SK-N-SH treated with all-trans-retinoic acid at 6 μM for 48 hours (cell line): ENCODE measurements at places on chromosomes 4 and X.

DNA sequence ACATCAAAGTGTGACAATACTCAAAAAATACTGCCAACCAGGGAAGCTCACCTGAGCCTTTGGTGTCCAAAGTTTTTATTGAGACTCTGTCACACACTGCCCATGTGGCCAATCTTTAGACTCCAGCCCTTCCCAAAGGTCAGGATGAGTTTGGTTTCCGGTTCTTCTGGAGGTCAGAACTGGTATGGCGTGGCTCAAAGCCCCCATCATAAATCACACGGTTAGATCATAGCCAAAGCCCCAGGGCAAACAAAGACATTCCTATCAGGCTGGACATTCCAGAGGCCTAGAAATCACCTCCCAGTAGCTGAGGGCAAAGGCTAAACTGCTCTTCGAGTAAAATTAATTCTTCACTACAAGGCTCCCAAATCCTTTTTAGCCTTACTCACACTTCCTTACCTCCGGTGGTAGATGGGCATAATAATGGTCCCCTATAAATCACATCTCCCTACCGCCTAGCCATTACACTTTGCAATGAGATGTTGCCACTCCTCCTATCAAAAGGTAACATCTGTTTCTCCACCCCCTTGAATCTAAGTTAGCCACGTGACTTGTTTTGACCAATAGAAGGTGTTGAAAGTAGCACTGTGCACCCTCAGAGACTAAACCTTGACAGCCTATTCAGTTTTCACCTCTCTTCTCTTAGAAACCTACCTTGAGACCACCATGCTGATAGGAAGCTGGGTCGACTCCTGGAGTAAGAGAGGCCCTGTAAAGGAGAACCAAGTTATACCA is 137.8 kb upstream of the DUSP21 start:
- no peak for ATAC-seq

DNA sequence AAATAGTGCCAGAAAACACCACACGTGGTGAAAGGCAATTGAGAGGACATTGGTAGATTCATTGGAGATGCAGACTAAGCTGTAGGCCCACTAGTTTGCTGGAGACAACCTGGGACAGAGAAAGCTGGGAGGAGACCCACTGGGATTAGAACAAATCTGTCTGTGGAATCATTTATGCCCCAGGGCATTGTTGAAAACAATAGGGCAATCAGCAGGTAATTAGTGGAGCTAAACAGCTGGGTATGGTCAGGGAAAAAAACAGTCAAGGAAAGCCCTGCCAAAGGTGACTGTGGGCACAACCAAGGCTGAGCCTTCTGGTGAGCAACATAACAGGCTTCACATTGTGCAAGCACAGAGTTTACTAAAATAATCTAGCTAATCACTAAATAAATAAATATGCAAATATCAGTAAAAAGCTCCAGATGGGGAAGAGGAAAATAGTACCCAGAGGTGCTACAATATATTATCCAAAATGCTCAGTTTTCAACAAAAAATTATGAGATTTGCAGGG is 9.0 kb downstream of the TCEAL3 start:
- no peak for ATAC-seq

DNA sequence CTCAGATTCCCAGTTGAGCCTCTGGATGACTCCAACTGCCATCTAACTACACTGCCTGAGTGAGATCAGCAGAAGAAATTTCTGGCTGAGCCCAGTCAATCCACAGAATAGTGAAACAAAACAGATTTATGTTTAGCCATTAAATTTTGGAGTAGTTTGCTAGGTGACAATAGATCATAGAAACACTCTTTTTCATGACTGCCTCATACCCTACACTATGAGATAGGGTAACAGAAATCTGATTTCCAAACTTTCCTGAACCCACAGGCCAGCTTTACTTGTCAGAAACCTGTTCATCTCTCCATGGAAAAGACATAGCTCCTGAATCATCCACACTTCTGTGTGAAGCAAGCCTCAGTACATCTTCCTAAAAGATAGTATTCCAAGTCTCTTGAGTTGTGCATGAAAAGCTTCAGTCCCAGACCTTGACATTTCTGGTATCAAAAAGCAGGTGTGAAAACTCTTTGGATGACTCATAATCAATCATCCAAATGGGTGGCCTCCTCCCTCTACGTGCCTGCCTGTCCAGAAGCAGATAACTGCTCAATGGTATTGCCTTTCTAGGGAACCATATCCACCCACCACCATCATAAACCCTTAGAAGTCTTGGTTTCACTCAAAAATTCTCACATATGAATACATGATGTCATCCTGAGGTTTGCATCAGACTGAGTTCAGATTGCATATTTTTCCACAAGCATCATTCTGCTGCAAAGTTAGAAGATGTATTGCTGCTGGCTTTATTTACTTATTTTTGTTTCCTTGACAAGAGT is 47.5 kb upstream of the RAP2C start:
- no peak for ATAC-seq

- no peak for ATAC-seq
Measured at GRCh38 chr4:26985873-26986272, 125.2 kb downstream of the STIM2 start.

DNA sequence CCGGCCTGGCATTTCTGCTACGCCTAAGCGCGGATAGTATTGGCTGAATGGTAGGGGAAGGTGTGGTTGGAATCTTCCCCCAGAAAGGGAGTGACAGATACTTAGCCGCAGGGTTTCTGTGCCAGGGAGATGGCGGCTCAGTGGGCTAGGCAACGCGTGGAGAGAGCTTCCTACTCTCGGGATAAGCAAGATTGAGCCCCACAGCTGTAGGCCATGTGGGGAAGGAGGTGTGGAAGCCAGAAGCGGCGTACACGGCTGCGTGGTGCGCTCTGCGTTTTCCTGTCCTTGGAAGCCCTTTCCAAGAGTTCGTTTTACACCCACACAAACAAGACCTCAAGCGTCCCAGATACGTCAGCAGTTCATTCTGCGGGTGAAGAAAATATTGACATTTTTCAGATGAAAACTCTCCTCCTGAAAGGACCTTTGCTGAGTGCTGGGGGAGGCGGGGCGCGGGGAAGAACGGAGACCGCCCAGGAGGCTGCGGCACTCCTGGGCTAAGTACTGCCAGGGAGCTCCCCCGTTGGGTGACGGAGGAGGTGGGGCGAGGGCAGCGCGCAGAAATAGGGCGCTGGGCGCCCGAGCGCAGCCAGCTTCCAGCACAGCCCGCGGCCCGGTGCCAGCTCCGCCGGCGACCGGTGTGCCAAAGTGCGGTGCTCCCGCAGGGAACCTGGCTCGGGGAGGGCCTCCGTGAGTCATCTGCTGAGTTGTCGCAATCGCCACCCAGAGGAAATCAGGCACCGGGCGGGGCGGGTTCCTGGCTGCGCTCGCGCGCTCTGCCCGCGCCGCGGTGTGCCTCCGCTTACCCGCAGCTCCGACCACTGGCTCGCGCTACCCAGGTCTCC is at the start of gene GPAT3:
Gene GPAT3 (plus strand): TSS at position 589 of the 842 bp plus-strand sequence. CDS start 515 bp downstream, outside the sequence.
- peak; percentile 74 for ATAC-seq

DNA sequence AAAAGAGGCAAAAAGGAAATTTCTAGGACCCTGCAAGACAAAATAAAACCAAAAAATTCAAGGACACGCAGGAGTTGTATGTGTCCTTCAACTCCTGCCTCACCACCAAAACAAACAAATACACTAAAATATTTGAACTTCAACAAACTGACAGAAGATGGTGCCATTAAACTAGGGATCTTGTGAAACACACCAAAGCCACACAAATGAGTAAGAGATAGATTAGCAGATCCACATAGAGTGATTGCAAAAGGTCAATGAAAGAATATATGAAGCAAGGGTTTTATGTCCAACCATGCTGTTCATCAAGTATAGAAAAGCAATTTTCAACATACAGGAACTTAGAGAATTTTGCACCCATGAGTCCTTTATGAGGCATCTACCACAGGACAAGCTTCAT is 40.1 kb upstream of the SCML1 start:
- no peak for ATAC-seq

- ATAC-seq, result no peak
Measured at GRCh38 chr4:119781044-119781443, 152.4 kb upstream of the PDE5A start.

- ATAC-seq, result no peak
Measured at GRCh38 chr4:143095447-143095846, 89.3 kb upstream of the USP38 start.

- ATAC-seq, result no peak
Measured at GRCh38 chr4:67899096-67899495, 15.3 kb upstream of the TMPRSS11D start.

DNA sequence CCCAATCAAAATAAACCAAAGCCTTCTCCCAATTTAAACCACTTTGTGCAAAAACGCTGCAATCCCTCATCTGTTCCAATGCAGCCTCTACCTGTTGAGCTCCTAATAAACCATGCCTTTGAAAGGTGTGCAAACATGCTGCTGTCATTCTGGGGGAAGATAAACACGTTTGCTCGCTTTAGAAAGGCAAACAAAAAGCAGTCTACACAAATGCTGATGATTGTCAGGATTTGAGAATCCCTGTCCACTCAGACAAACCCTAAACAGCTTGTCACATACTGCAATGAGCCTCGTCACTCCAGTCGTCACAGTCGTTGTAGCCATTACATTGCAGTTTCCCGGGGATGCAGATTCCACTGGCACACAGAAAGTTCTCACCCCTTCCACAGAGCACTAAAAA is 145.2 kb downstream of the CORIN start:
- no peak for ATAC-seq

- ATAC-seq, result no peak
Measured at GRCh38 chr4:53802500-53802899, 211.2 kb upstream of the LNX1 start.

- no peak for ATAC-seq
Measured at GRCh38 chr4:125770814-125771398, 456.2 kb downstream of the FAT4 start.

DNA sequence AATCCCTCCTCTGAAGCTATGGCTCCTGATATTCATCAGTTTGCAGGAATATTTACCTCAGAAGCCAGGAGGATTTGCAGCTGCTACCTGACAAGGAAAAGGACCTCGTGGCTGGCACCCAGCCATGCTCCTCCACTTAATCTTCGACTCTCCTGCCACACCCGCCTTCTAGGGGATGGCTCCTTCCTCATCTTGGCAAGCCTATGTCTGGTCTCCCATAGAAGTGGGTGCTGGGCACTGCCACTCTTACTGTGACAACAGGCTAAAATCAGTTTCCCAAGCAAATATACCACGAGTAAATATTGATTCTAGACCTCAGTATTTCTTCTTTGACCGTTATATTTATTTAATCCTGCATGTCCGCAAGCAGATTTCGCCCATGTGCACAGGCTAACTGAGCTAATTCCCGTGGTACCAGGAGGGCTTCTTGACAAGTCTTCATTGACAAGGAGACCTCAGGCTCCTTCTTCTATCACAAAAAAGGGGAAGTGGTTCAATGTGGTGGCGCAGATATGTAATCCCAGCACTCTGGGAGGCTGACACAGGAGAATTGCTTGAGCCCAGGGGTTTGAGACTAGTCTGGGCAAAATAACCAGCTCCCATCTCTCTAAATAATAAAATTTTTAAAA is 52.6 kb upstream of the DCTD start:
- no peak for ATAC-seq

- peak; percentile 70 for ATAC-seq
Measured at GRCh38 chrX:40174854-40175510, 77.2 kb upstream of the BCOR start.

DNA sequence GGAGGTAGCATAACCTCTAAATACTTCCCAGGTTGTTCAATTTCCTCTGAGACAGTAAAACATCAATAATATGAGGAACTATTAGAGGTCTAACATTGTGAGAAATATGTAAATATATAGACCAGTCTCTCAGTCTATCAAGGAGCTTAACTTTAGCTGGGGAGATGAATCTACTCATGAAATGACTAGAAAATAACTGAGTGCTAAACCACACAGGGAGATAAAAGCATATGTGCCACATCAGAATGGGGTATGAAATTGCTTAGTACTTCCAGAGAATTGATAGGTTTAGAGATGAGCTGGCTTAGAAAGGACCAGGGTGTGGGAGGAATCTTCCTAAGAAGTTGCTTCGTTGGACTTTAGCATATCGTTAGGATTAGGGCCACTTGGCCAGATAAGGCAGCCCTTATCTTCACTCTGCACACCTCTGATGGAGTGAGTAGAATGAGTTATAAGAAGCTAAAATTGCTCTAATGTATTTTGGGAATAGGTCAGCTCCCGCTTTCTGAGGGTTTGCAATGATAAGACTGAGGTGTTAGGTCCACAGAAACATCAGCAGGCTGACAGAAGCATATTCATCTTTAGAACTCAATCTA is 299.2 kb downstream of the UNC5C start:
- no peak for ATAC-seq

- ATAC-seq, result peak; percentile 97
Measured at GRCh38 chrX:74015379-74016019, 288.5 kb upstream of the ZCCHC13 start.

- ATAC-seq, result no peak
Measured at GRCh38 chrX:136714626-136715599, 65.8 kb downstream of the ARHGEF6 start.

DNA sequence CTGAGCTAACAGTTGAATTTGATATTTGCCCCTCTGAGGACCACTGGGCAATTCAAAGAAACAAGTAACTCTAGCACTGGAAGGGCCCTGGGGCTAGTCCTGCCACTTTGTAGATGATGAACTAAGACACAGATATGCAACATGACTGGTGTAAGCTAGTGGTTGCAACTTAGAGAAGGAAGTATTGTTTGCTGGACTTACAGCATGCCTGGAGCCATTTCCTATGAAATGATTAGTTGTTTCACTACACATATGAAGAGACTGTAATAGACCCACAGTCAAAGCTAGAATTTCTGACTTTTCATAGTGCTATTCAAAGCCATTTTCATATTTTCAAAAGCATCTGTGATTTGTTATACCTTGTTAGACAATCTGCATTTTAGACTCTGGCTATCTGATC is 96.2 kb downstream of the TSPAN7 start:
- ATAC-seq, result no peak

- ATAC-seq, result no peak
Measured at GRCh38 chrX:110512341-110512740, 153.7 kb downstream of the RTL9 start.

DNA sequence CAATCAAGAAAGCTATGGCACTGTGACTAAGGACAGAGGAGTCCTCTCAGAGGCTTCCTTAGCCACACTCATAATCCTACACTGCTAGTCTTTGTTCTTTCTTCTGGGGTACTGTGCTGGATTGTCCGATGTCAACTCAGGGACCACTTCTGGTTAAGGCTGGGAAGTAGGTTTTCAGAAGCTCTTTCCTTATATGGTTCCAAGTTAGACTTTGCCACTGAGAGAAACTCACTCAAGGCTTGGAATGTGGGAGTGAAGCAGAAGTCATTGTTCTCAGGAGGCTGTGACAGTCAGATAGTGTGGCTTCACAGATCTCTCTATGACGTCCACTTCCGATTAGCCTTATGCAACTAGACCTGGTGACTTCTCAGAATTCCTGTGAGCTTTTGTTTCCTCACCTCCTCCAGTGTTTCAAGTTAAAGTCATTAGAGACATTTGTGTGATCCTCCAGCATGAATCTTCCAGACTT is 317.3 kb upstream of the F9 start:
- ATAC-seq, result no peak

- ATAC-seq, result peak; percentile 12; the same call in 1 of the 3 replicates
Measured at GRCh38 chr4:158782551-158783360, 13.9 kb downstream of the FNIP2 start.
